ENCODE measurements at places on chromosomes 3 and 15.

DNA sequence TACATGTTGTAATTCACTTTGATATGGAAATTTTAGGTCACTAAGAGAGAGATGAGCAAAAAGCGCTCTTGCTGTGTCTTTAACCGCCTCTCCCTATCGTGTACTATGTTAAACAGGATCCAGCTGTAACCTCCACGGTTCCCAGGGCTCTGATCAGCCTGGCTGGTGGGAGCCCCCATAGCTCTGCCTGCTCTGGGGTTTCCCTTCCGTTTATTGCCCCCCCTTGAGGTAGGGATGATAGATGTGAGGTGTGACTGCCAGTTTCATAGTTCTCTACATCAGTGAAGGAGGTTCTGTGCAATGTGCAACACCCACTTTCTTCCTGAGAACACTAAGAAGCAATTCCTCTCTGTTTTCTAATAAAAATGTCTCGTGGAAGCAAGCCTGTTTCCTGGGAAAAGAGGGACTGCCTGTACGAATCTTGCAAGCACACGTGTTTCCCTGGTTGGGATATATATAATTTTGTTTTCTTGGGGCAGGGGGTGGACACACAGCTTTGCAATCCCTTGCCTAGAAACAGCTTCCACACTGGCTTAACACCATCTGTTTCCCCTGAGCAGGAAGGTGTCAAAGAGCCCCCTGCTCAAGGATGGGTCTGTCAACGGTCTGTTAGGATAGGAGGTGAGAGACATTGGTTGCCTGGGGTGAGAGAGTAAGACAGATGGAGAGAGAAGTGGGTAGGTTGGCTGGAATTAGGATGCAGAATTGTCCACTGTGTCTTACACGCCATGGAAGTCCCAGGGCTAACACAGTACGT, 23.8 kb downstream of the CORO2B start:
- no peak for DNase-seq

GRCh38 chr15:82139823-82140268, 94.0 kb upstream of the MEX3B start:
- DNase-seq: no peak

- no peak for DNase-seq
Measured at GRCh38 chr3:99817047-99817436, 620 bp upstream of the CMSS1 start.

GRCh38 chr3:37779289-37780152, 82.2 kb upstream of the CTDSPL start:
- no peak for DNase-seq

GRCh38 chr15:100880139-100880896, 687 bp downstream of the ALDH1A3 start:
- no peak for DNase-seq

GRCh38 chr3:150583028-150583427, 20.1 kb upstream of the SELENOT start:
- DNase-seq: no peak

- no peak for DNase-seq
Measured at GRCh38 chr3:174094669-174095068, 697.1 kb downstream of the NLGN1 start.

- no peak for DNase-seq
Measured at GRCh38 chr3:130688015-130688688, 58.5 kb downstream of the PIK3R4 start.

- no peak for DNase-seq
Measured at GRCh38 chr15:59274126-59274970, 67.7 kb downstream of the LDHAL6B start.

- no peak for DNase-seq
Measured at GRCh38 chr3:140924097-140924873, 17.4 kb upstream of the SLC25A36 start.

GRCh38 chr3:65083240-65083639, 395.4 kb upstream of the ADAMTS9 start:
- DNase-seq: no peak

GRCh38 chr3:42005401-42005800, 43.5 kb upstream of the ULK4 start:
- DNase-seq: no peak

DNA sequence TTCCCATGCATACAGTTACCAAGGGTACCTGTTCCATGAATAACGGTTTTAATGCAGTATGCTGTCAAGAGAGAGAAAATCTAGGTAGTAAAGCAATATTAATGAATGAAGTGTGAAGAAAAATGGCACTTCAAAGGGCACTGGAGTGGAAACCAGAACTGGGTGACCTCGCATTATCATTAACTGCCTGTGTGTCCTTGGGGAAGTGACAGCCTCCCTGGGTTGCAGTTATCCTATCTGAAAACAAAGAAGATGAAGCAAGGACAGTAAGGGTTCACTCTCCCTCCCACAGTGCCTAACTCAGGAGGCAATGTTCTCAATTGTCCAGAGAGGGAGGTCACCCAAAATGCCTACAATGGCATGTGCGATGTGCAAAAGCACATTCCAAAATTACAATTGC, 15.1 kb downstream of the MTHFS start:
- DNase-seq: no peak

GRCh38 chr15:51448622-51449399, 107.4 kb downstream of the GLDN start:
- no peak for DNase-seq

GRCh38 chr3:152252755-152253154, 16.0 kb upstream of the MBNL1 start:
- no peak for DNase-seq

- DNase-seq: no peak
Measured at GRCh38 chr3:157263027-157263426, 103.1 kb upstream of the CCNL1 start.

DNA sequence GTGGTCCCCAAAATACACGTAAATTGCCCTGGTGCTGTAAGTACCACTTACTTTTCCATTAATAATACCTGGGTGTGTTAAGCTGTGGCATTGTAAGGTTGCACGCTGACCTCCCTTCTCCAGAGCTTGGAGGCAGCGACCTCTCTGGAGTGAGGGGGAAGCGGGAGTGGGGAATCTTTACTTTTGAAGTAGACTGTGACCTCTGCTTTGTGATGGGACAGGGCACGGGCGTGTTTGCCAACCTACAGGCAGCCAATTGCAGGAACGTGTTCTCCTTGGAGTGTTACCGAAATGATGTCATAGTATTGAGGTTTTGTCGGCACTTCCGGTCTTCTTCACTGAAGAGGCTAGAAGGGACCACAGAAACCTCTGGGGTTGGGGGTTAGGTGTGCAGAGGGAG, 227.3 kb upstream of the C2CD4B start:
- DNase-seq: no peak

GRCh38 chr3:128489927-128490649, 2.9 kb downstream of the GATA2 start:
- no peak for DNase-seq

DNA sequence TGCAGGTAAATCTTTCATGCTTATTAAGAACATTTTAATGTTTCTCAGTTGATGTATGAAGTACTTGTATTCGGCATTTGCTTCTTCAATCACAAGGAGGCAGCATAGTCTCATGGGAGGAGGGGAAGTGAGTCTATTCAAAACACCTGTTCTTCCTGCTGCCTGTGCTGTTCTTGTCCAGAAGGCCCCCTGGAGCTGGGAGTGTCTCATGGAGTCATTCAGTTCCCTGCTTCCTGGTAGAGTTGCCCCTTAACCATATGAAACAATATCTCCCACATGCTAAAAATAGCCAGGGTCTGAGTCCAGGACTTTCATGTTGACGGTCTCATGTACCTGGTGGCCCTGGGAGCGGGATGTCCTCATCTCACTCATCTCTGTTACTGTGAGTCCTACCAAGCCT, 15.5 kb upstream of the PPP1R2 start:
- DNase-seq: no peak

GRCh38 chr3:73100741-73101559, 39.5 kb downstream of the EBLN2 start:
- peak; percentile 60 for DNase-seq
